Dorsolateral prefrontal cortex (tissue), 122 donors: ENCODE measurements at places on chromosomes 11 and 22.
A peak's percentile ranks its signal among the peaks of the same experiment; 100 is the strongest.

DNA sequence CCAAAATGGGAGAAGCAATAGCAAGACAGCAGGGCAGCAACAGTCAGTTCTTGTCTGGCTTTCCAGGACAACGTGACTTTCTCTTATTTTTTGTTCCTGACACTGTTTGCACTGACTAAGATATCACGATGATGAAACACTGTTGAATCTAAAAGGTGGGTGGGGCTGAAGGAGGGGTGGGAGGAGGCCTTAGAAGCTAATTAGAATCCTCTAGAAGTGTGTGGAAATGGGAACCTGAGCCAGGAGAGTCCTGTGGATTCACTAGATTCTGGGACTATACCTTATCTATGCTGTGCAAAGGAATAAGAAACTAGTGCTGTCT lies 300.3 kb downstream of the ST3GAL4 start:
- DNase-seq, result no peak

GRCh38 chr11:119594639-119595249 lies 134.3 kb downstream of the NECTIN1 start:
- no peak for DNase-seq

DNA sequence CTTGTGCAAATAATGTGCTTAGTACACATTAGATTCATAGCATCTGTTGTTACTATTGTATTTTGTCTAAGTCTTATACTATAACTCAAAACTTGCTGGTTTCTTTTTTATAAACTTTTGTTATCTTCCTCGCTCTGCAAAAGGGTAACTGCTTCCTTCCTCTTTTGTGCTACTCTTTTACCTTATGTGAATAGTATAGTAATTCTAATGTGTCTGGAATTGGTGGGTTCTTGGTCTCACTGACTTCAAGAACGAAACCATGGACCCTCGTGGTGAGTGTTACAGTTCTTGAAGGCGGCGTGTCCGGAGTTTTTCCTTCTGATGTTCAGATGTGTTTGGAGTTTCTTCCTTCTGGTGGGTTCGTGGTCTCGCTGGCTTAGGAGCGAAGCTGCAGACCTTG lies 563.1 kb upstream of the LUZP2 start:
- DNase-seq, result no peak

- no peak for DNase-seq
Measured at GRCh38 chr11:64541131-64541530, 49.9 kb upstream of the SLC22A12 start.

- DNase-seq, result no peak
Measured at GRCh38 chr11:42901084-42901483, 410.7 kb upstream of the API5 start.

DNA sequence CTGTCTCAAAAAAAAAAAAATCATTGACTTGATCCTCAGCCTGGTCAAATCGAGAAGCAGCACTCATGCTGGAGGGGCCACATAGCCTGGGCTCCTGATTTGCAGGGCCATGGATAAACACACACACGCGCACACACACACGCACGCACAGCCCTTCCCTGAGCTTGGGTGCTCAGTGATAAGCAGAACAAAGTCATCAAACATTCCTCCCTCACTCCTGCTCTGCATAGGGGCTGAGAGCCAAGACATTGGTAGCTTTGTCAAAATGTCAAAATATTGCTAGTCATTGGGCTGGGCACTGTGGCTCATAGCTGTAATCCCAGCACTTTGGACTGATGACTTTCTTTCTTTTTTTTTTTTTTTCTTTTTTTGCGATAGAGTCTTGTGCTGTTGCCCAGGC lies 34.0 kb upstream of the A4GALT start:
- no peak for DNase-seq

GRCh38 chr11:35856756-35857155 lies 87.1 kb upstream of the LDLRAD3 start:
- no peak for DNase-seq

DNA sequence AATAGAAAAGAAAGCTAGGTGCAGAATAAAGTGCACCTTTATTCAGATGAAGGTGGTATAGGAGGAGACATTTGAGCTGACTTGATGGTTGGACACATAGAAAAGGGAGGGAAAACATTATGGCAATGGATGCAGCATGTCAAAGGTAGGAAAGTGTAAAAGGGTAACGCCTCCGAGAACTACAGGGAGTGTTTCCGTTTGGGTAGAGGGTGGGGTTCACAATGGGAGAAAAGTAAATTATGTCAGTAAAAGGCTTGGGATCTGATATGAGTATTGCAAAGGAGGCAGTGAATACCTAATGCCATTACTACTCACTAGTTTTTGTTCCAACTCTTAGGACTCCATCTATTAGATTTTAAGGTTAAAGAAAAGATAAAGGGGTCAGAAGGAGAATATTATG lies 59.5 kb downstream of the FAT3 start:
- no peak for DNase-seq

- peak; percentile 6 for DNase-seq
Measured at GRCh38 chr22:47193606-47194329, 431.3 kb downstream of the TBC1D22A start.

DNA sequence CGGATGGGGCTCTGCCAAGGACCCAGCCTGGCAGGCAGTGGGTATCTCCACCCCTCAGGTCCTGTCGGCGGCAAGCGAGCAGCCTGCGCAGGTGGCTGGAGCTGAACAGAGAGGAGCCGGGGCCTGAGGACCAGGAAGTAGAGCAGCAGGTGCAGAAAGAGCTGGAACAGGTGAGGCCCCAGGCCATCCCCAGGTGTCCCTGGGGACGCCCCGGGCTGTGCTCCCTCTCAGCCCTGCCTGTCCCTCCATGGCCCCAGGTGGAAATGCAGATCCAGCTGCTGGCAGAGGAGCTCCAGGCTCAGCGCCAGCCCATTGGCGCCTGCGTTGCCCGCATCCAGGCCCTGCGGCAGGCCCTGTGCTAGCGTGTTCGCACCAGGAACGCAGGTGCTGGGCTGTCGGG lies 44.0 kb downstream of the PISD start:
- DNase-seq, result no peak

GRCh38 chr22:27331526-27332281 lies 469.9 kb downstream of the MN1 start:
- peak; percentile 60 for DNase-seq

- DNase-seq, result no peak
Measured at GRCh38 chr11:1233351-1234053, 10.6 kb downstream of the MUC5B start.

DNA sequence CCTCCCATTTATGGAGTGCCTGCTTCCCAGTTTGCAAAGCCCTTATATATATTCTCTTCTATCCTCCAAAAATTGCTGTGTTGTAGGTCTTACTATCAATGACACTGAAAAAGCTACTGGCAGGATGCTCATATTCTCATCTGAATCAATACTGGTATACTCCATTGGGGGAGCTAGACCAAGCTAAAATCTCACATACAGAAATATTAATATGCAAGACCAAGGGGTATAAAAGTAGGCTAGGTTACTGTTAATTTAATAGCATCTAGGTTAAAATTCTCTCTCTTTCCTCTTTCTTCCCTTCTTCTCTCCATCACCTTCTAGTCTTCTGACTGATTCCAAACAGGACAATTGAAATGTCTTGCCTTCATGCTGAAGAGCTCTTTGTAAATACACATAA lies 17.1 kb upstream of the BDNF start:
- no peak for DNase-seq

DNA sequence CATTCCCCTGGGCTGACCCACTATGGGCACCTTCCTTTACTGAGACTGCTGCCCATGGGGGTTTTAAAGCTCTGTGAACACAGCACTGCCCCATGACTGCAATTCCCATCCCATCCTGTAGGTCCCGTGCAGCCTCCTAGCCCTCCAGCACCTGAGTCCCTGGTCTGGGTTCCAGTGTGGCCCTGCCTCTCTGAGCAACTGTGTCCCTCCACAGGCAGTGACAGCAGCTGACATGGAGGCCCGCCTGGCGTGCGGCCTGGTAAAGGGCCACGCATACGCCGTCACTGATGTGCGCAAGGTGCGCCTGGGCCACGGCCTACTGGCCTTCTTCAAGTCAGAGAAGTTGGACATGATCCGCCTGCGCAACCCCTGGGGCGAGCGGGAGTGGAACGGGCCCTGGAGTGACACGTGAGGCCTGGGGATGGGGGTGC lies 12.6 kb downstream of the OMP start:
- DNase-seq, result no peak

DNA sequence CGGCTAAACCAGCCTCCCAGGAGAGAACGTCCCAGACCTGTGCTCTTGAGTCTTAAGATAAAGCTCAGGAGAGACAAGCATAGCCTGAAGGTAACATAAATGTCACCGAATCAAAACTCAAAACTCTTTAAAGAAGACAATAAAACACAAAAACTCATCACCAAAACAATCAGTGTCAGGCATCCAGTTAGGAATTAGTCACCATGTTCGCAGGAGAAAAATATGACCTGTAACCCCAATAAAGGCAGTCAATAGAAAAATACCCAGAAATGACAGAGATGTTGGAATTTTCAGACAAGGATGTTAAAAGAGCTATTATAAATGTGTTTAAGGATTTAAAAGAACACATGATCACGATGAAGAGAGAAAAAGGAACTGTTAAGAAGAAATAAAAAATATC lies 352.4 kb downstream of the BRD1 start:
- DNase-seq, result no peak

DNA sequence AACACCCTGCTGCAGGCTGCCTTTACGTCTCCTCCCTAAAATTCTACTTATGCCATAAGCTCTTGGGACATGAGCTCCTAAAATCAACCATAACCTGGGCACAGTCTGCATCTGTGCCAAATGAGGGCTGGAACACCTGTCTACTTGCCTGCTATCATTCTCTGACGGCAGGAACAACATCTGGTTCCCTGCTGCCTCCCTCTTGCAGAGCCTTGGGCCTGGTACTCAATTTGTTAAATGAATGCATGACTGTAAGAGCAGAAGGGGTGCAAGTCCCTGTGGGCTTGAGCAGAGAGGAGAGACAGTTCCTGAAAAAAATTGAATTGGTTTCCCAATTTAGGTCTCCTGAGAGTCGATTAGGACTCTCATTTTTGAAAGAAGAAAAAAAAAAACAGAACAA lies 66.7 kb upstream of the CSNK2A3 start:
- no peak for DNase-seq
